Fibroblast of the conjunctiva (primary cell): ENCODE measurements at places on chromosomes 3 and 15.
A peak's percentile ranks its signal among the peaks of the same experiment; 100 is the strongest.

DNA sequence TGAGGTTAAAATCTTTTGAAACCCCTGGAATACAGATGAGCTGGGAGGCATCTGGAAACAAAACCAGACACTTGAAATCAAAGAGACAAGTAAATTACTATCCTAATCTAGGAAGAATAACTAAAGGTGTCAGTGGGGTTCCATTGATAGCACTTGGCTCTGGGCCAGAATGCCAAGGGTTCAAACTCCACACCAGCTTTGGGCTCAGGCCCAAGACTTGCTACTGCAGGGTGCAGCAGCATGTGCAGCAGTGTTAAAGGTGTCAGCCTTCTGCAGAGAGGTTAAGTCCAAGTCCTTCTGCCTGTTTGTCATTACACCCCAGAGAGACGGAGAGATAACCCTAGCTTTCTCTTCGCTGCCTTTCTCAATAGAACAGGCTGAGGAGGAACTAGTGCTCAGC lies 273.9 kb downstream of the TIGIT start:
- no peak for DNase-seq

DNA sequence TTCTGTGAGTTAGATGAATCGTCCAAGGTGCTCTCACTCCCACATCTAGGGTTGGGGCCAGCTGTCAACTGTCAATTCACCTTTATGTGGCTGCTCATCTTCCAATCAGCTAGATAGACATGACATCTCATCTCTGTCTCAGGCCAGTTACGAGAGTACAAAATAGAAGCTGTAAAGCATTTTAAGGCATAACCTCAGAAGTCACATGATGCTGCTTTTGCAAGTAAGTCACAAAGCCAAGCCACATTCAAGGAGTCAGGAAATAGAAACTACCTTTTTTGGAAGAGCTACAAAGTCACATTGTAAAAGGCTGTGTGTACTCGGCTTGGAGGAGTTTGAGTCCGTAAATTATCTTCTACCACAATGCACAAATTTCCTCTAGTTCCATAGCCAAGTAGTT lies 5.1 kb upstream of the CCR1 start:
- DNase-seq: no peak

DNA sequence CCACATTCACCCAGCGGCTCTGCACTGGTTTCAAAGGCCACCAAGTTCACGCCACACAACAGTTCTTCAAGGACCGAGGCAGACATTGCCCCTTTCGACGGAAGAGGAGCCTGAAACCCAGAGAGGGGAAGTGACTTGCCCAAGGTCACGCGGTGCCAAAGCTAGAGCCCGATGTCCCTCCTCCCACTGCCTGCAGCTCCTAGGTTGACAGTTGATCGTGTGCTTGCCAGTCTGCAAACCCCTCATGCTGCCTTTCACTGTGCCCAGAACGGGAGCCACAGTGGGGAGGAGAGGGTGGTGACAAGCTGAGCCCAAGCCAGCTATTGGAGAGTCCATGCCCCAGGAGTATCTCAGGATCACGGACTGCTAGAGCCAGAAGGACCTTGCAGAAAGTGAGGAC lies 230.9 kb downstream of the XXYLT1 start:
- DNase-seq: no peak

- no peak for DNase-seq
Observed at GRCh38 chr15:80835336-80835735, 56.2 kb downstream of the CEMIP start.

- DNase-seq: peak; percentile 83
Observed at GRCh38 chr3:158801696-158802408, at the start of gene MFSD1. TSS of gene MFSD1 (plus strand) at chr3:158802054. CDS start at chr3:158802153, 99 bp downstream.

- no peak for DNase-seq
Observed at GRCh38 chr3:122921791-122922651, 105.5 kb downstream of the SEMA5B start.

GRCh38 chr3:119627461-119627860 lies 29.8 kb downstream of the PLA1A start:
- no peak for DNase-seq

DNA sequence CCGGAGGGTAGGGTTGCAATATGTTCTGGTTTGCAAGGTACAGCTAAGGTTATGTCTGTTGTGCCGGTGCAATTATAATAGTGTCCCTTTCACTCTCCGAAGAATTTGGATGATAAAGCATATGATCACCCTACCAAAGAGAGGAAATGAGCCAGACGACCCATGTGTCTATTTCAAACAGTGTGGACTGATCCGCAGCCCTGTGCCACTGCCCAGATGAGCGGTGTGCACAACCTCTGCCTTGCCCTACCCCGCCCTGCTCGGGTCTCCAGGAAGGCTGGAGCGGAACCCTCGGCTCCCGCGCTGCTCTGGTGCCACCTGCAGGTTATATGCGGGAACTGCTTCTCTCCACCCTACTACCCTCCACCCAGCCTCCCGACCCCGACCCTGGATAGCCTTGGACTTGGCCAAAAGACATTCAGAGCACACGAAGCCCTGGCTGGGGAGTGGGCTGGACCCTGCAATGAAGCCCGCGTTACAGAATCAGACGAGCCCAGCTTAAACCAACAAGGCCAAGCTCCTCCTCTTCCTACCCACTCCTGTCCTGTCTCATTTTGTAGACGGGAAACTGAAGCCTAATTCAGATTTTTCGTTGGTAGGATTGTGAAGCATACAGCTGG lies 68.4 kb upstream of the CHRNB4 start:
- DNase-seq: no peak

GRCh38 chr3:81789691-81790090 lies 28.2 kb upstream of the GBE1 start:
- no peak for DNase-seq

DNA sequence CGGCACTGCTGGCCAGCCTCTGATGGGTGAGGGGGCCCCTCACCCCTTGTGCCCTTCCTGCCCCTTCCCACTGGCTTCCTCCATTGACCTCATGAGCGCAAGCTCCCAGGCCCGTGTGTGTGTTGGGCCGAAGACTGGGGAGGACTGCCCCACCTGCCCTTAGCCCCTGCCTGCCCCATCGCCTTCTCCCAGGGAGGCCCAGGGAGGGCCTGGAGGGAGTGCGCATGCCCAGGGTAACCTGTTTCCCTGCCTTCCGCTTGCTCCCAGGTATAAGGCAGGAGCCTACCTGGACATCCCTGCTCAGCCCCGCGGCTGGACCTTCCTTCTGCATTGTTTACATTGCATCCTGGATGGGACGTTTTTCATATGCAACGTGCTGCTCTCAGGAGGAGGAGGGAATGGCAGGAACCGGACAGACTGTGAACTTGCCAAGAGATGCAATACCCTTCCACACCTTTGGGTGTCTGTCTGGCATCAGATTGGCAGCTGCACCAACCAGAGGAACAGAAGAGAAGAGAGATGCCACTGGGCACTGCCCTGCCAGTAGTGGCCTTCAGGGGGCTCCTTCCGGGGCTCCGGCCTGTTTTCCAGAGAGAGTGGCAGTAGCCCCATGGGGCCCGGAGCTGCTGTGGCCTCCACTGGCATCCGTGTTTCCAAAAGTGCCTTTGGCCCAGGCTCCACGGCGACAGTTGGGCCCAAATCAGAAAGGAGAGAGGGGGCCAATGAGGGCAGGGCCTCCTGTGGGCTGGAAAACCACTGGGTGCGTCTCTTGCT lies 8.8 kb downstream of the DLL4 start:
- no peak for DNase-seq

DNA sequence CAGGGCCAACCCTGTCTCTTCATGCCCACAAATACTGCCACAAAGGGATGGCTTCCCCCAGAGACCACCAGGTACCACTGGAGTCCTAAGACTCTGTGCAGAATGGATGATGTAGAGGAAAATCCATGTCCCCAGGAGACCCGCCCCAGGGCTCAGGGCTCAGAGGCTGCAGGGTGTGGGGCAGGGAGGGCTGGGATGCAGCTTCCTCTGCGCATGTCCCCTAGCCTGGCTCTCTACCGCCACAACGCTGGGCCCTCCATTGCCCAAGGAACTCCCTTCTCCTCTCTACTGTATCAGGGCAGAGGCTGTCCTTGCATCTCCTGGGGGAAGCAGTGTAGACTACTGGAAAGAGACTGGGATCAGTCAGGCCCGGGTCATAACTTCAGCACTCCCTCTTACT lies 19.5 kb upstream of the TICRR start:
- no peak for DNase-seq

DNA sequence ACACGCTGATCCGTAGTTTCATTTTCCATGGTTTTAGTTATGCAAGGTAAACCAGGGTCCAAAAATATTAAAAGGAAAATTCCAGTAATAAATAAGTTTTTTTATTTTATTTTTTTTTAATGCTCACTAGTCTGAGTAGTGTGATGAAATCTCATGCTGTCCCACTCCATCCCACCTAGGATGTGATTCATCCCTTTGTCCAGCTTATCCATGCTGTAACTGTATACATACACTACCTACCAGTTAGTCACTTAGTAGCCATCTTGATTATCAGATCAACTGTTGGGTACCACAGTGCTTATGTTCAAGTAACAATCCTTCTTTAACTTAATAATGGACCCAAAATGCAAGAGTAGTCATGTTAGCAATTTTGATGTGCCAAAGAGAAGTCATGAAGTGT lies 75.2 kb downstream of the ESYT3 start:
- no peak for DNase-seq

GRCh38 chr15:52295421-52296001 lies at the start of gene MYO5C:
TSS of gene MYO5C (minus strand) at chr15:52295804. CDS start at chr15:52295636, 168 bp downstream.
- no peak for DNase-seq

DNA sequence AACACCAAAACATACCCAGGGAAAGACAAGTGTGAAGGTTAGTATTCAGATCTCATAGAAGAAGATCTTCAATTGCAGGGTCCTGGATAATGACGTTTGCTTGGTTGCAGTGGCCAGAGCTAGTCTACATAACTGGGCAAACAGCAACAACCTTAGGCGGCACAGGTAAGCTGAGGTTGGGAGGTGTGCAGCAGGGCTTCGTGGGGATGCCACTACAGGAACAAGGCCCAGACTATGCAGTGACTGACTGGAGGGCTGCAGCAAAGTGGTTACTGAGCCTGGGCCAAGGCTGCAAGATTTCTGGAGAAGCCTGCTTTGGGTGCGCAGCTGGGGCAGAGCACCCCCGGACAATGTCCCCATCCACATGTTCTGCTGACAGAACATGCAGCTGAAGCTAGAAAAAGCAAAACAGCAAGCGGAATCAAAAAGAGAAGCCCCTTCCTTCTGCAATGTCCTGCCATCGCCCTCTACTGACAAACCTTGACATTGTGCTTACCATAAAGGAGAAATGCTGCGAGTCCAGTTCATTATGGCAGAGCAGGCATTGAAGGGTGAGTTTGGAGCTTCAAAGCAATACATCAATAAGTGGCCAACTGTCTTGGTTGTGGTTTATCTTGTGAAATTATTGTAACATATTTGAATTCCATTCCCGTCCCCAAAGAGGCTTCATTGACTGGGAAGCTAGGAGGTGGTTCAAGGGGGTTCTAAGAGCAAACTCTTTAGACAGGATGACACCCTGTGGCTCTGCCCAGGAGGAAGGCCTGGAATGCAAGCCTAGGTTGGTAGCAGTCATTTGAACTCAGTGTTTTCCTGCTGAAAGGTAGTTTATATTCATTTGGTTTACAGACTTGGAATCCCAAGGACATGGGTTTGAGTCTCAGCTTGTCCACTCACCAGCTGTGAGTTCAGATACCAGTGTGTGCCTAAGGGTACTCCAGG lies 217.0 kb downstream of the PDCD6IP start:
- no peak for DNase-seq

DNA sequence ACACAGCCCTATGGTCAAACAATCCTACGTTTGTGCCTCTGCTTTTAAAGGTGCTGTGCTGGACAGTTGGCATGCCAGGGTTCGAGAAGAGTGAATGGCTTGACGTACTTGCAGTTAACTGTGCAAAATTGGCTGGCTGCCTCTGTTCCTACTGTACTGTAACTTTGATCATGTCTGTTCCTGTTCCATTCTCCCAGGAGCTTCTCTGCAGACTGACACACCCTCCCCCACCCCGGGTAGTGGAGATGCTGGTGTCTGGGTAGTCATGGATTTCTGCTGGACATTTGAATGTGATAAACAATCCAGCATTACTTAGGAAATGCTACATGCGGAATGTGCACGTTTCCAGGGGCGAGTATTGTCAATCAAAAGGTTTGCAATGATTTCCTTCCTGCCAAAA lies 6.5 kb upstream of the VILL start:
- no peak for DNase-seq

DNA sequence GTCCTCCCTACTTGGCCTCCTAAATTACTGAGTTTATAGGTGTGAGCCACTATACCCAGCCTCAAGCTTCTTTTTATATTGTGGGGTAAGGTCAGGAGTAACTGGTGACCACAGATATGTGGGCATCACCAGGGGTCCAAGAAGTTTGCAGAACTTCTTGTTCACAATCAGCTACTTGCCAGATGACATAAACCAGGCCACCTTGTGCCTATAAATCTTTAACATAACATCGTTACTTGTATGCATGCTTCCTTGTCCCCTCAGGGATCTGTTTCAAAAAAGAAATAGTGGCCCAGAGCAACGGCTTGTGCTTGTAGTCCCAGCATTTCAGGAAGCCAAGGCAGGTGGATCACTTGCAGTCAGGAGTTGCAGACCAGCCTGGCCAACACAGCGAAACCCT lies 115.1 kb upstream of the FAM174B start:
- DNase-seq: no peak

GRCh38 chr3:59300733-59301132 lies 250.9 kb upstream of the CFAP20DC start:
- no peak for DNase-seq

DNA sequence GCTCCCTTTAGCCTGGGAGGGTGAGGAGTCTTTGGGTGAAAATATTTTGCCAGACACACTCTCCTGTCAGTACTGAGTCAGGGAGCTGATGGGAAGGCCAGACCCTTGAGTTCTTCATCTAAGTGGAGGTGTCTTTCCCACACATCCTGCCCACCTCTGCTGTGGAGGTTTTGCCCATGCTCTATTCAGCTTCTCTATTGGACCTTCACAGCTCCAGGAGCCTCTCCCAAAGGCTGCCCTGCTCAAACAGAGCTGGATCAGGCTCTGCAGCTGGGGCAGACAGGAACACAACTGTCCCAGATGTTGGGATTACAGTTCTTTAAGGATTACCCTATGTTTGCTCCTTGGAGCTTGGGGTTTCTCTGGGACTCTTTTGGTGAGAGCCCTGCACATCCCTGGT lies 77.9 kb downstream of the SPSB4 start:
- DNase-seq: no peak

GRCh38 chr3:152243721-152244516 lies 24.8 kb upstream of the MBNL1 start:
- no peak for DNase-seq

DNA sequence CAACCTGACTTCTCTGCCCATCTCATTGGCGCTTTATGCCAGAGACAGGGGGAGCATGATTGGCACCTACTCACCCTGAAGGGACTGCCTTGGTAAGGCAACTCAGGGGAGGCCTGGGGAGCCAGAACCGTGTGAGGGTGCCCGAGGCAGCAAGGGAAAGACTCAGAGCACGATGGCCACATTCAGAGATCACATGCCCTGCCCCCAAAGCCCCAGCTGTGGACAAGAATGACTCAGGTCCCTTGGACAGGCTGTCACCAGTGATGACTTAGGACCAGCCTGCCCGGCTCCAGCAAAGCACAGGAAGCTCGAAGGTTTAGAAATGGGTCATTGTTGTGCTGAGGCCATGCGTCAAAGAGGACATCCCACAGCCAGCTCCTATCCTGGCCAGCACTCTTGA lies 49.1 kb upstream of the LIMD1 start:
- no peak for DNase-seq
